ENCODE measurements at places on chromosomes 4 and X.

DNA sequence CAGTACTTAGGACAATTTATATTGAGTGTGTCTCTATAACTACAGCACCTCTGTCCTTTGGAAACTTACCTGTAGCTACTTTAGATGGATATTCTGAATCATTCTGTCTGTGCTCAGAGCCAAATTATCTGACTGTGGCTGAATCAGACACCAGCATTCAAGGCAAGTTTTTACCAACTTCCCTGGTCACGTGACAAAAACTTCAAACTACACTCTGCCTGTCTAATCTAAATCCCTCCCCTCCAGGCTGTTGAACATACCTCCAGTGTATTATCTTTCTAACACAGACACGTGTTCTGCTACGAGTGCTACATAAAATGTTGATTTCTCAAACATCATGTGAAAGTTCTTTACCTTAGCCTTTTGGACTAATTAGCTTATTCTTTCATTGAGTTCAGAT, 641.2 kb upstream of the CPEB2 start:
- no peak for DNase-seq

DNA sequence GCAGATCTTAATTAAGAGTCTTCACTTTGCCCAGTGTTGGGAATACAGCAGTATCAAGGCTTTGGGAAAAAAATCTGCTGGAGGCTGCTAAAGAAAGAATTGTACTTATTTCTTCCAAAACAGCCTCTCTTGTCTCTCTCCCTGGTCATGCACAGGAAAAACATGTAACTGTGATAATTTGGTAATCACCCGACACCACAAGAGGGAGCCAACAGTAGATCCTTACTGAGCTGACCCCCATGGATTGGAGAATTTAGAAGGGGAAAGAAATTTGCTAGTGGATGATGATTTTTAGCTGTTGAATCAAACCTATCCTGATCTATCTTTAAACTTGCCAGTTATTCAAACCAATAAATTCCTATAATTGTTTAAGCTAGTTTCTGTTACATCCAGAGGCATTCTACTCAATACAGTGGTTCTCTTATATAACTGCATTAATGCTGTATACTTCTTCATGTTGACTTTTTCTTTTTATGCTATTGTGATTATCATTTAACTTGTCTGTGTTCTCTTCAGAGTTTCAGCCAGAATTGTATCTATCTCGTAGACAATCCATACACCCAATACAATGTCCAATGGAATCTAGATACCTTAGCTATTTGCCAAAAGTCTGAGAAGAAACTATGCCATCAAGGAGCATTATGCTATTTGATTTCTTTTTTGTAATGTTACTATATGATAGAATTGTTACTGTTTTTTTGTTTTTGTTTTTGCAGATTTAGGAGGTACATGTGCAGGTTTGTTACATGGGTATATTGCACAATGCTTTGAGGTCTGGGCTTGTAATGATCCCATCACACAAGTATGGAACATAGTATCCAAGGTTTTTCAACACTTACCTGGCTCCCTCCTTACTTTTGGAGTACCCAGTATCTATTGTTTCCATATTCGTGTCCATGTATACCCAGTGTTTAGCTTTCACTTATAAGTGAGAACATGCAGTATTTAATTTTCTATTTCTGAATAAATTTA, 31.3 kb upstream of the ARHGEF38 start:
- DNase-seq, result peak; percentile 7

DNA sequence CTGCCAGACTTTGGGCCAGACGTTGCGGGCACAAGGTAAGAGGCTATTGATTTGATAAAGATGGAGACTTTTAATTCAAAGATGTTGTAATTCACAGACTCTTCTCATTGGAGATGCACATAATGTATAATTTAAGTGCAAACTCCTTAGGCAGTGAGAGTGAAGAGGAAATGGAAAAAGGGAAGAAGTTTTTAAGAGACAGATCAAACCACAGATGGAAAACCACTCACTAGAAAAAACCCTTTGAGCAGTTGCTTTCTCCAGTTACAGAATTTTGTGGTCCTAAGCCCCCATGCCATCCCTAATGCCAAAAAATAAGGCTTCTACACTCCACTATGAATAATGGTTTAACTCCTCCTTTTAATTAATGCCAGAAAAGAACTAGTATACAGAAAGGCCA, 977.1 kb upstream of the PRKX start:
- no peak for DNase-seq

DNA sequence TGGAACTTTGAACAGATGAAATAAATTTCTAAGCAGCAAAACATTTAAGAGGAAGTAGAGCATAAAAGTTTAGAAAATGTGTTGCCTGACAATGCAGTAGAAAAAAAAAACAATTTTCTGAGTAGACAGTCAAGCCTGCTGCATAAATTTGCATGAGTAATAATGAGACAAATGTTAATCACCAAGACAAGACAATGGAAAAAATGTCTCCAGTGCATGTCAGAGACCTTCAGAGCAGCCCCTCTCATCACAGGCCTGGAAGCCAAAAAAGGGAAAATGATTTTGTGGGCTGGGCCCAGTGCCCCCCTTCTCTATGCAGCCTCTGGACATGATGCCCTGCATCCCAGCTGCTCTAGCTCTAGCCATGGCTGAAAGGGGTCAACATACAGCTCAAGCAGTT, 204.6 kb downstream of the COX18 start:
- DNase-seq, result no peak

DNA sequence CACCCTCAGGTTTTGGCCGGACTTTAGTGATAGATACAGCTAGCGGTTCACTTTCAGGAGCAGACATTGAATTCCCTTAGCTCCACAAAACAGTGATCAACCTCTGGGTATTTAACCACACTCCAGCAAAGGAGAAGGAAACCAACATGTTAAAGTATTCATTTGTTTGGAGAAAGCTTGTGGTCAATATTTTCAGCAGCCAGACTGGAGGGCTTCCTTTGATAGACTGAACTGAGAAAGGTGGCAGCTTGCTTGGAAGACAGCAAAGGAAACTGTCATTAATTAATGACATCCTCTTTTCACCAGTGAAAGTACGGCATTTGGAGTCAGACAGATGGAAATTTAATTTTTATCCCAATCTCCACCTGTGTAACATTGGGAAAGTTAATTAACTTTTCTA, 289.1 kb upstream of the CLNK start:
- no peak for DNase-seq

DNA sequence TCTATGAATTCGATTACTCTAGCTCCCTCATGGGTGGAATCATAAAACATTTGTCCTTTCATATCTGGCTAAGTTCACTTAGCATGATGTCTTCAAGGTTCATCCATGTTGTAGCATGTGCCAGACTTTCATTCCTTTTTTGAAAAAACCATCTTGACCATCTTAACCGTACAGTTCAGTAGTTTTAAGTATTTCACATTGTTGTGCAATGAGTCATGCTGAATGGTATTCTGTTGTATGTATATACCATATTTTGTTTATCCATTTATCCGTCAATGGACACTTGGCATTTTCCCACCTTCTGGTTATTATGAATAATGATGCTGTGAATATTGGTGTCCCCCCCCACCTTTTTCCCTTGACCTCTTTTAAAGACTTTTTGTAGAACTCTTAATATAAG, 72.4 kb upstream of the TLR2 start:
- DNase-seq, result peak; percentile 20

All from fibroblast of skin of left quadriceps (primary cell).